ENCODE measurements at places on chromosomes 16 and 17. TPM values are rescaled to one million over a fixed set of nuclear protein-coding genes. Genes with fewer than 3 reads are reported as not detected.

Gene QRICH2
- 4.2 TPM for total RNA-seq

- peak overlapping the region; percentile 97 for H3K4me3 ChIP-seq
- H3K27ac ChIP-seq = no peak overlapping the region
- no peaks in the 10 kb centered on the region for H3K27me3 ChIP-seq
- H3K4me1 ChIP-seq = no peaks in the 10 kb centered on the region
These were observed 724 bp downstream of the UBE2I start for GRCh38 chr16:1309888-1310831.

DNA sequence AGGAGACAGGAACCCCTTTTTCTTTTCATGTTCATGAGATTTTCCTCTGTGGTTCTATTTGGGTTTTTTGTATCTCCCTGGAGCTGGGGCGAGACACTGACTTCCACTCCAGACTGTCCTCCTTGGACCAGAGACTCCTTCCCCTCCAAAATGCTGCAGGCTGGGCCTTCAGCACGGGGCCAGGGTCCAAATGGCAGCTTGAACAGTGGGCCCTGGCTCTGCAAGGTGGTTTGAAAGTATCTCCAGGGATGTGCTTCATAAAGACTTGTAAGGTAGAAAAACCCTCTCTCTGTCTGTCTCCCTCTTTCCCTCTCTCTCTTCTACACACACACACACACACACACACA lies 236.1 kb downstream of the ZNF423 start:
- no peaks in the 10 kb centered on the region for H3K27me3 ChIP-seq
- no peaks in the 10 kb centered on the region for H3K4me1 ChIP-seq
- H3K4me3 ChIP-seq = no peak overlapping the region
- H3K27ac ChIP-seq = no peak overlapping the region
- DNase-seq = peak; percentile 30

DNA sequence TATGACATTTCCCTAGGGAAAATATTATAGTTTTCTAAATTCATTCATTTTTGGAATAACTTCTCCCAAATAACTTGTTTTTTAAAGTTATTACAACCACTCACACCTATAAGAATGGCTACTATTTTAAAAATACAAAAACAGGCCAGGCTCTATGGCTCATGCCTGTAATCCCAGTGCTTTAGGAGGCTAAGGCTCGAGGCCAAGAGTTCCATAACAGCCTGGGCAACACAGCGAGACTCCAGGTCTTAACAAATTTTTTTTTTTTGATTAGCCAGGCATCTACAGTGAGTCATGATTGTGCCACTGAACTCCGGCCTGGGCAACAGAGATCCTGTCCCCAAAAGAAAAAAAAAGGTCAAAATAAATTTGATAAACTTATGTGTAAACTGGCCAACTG lies 43.6 kb upstream of the YPEL2 start:
- DNase-seq = no peak
- peaks cover 4% of the 10 kb centered on the region for H3K4me1 ChIP-seq
- no peaks in the 10 kb centered on the region for H3K36me3 ChIP-seq
- no peak overlapping the region for H3K4me3 ChIP-seq
- no peaks in the 10 kb centered on the region for H3K27me3 ChIP-seq
- no peak overlapping the region for H3K27ac ChIP-seq

Gene KRT33B
- total RNA-seq = not detected

Gene AATK
- total RNA-seq = 4.3 TPM

DNA sequence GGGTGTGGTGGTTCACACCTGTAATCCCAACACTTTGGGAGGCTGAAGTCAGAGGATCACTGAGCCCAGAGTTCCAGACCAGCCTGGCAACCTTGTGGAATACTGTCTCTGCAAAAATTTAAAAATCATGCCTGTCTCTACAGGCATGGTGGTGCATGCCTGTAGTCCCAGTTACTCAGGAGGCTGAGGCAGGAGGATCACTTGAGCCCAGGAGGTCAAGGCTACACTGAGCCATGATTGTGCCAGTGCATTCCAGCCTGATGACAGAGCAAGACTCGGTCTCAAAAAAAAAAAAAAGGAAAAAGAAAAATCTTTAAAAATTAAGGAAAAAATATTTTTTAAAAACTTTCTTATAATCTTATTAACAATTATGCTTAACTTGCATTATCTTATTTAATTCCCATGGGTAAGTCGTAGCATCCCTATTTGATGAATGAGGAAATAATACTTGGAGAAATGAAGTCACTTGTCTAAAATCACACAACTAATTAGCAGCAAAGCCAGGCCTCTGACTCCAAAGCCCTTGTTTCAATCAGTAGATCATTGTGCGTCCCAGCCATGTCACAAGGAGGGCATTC lies 13.6 kb downstream of the MFSD11 start:
- H3K4me1 ChIP-seq = no peaks in the 10 kb centered on the region
- H3K36me3 ChIP-seq = peaks cover 47% of the 10 kb centered on the region
- no peak overlapping the region for H3K4me3 ChIP-seq
- no peak for DNase-seq

- no peak for DNase-seq
- peaks cover 4% of the 10 kb centered on the region for H3K4me1 ChIP-seq
- no peaks in the 10 kb centered on the region for H3K36me3 ChIP-seq
- no peak overlapping the region for H3K27ac ChIP-seq
- H3K27me3 ChIP-seq = peaks cover 26% of the 10 kb centered on the region
These were observed 1.2 kb downstream of the ARHGAP44 start for GRCh38 chr17:12790249-12791106.

GRCh38 chr17:82781894-82782274 lies 30.0 kb downstream of the TBCD start:
- H3K4me3 ChIP-seq = no peak overlapping the region
- peak; percentile 96 for DNase-seq
- no peaks in the 10 kb centered on the region for H3K4me1 ChIP-seq
- H3K27ac ChIP-seq = no peak overlapping the region
- no peaks in the 10 kb centered on the region for H3K27me3 ChIP-seq

DNA sequence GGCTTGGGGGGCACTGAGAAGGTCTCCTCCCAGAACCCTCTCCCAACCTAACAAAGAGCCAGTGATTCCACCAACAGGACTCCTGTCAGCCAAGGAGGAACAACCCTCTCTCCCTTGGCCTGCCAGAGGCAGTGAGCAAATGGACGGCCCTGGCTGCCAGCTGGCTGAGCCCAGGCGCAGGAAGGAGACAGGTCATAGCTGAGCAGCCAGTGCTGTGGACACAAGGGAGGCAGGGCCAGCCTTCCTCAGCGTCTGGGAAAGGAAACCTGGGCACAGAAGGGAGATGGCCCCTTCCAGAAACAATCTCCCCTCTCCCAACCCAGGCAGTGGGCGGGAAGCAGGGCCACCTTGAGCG lies 2.1 kb downstream of the MPO start:
- H3K27me3 ChIP-seq = no peaks in the 10 kb centered on the region
- H3K36me3 ChIP-seq = no peaks in the 10 kb centered on the region
- no peak for DNase-seq

GRCh38 chr17:55202896-55203295 lies 61.9 kb upstream of the HLF start:
- no peaks in the 10 kb centered on the region for H3K4me1 ChIP-seq
- H3K4me3 ChIP-seq = no peak overlapping the region
- no peaks in the 10 kb centered on the region for H3K27me3 ChIP-seq
- H3K36me3 ChIP-seq = no peaks in the 10 kb centered on the region
- no peak for DNase-seq

Gene KRTAP1-5
- total RNA-seq = not detected

DNA sequence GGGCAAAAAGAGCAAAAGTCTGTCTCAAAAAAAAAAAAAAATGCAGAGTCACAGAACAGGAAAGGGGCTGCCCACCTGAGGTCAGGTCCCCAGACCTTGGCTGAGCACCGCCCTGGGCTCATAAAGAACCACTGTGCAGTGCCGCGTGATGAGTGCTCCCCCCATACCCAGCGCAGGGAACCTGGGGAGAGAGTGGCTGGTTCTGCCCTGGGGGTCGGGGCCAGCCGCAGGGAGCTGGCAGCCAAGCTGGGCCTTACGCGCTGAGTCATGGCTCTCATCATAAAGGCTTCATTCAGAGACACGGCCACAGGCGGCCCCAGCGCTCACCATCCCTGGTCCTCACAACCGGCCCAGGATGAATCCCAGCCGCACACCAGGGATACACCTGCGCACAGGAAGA lies 80.7 kb downstream of the RAB11FIP4 start:
- H3K27me3 ChIP-seq = no peaks in the 10 kb centered on the region
- no peak overlapping the region for H3K27ac ChIP-seq
- H3K4me3 ChIP-seq = no peak overlapping the region
- no peaks in the 10 kb centered on the region for H3K36me3 ChIP-seq
- DNase-seq = no peak

DNA sequence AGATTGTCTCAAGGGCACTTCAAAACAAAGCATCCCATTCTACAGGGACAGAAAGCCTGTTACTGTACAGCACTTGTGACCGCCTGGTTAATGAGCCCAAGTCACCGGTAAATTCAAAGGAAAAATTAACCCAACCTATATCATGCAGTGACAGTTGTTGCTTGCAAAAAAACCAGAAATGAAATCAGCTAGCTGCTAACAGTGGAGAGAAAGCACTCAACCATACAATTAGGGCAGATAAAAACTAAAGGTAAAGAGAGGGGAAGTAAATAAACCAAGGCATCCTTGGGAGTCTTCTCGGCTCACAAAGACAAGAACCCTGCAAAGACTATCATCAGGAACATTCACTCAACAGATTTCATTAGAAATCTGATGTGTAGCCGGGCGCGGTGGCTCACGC lies 5.9 kb downstream of the RETREG3 start:
- H3K4me1 ChIP-seq = no peaks in the 10 kb centered on the region
- no peak for DNase-seq
- no peaks in the 10 kb centered on the region for H3K27me3 ChIP-seq
- H3K4me3 ChIP-seq = no peak overlapping the region

- H3K27me3 ChIP-seq = no peaks in the 10 kb centered on the region
- no peak overlapping the region for H3K4me3 ChIP-seq
- no peak for DNase-seq
- no peak overlapping the region for H3K27ac ChIP-seq
These were observed 279.0 kb downstream of the PMP22 start for GRCh38 chr17:14986127-14986526.

DNA sequence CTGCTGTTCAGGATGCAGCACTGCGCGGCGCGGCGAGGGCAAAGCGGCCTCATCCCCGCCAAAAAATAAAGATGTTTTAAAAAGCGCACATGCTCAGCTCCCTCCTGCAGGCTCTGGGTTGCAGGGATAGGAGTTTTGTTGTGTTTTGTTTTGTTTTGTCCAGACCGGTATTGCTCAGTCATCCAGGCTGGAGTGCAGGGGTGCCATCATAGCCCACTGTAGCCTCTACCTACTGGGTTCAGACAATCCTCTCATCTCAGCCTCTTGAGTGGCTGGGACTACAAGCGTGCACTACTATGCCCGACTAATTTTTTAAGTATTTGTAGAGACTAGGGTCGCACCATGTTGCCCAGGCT lies 636 bp downstream of the WWOX start:
- H3K4me3 ChIP-seq = peak overlapping the region; percentile 94
- no peaks in the 10 kb centered on the region for H3K36me3 ChIP-seq
- H3K27me3 ChIP-seq = no peaks in the 10 kb centered on the region
- H3K4me1 ChIP-seq = no peaks in the 10 kb centered on the region
- DNase-seq = no peak
- H3K27ac ChIP-seq = no peak overlapping the region

- peaks cover 3% of the 10 kb centered on the region for H3K4me1 ChIP-seq
- H3K4me3 ChIP-seq = peak overlapping the region; percentile 92
- DNase-seq = no peak
- H3K36me3 ChIP-seq = peaks cover 20% of the 10 kb centered on the region
- no peaks in the 10 kb centered on the region for H3K27me3 ChIP-seq
These were observed 444 bp downstream of the HELZ start for GRCh38 chr17:67244431-67245072.

Gene IRX3
- total RNA-seq = 15.6 TPM

DNA sequence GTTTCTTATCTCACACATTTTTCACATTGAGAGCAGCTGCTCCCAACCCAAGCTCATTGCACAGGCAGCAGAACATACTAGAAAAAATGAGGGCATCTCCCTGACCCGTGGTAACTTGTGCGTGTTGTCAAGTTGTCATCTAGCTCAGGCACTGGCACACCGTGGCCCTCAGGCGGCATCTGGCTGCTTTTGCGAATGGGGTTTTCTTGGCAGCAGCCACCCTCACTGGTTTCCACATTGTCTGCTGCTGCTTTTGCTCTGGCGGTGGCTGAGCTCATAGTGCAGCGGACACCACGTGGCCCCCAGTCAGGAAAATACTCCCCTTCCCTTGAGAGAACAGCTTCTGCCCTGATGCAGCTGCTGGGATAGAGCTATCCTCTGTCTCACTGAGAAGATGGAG lies 9.4 kb upstream of the TEDC2 start:
- H3K4me3 ChIP-seq = no peak overlapping the region
- H3K27ac ChIP-seq = no peak overlapping the region

Gene TMEM235
- total RNA-seq = 0.29 TPM
